ENCODE measurements at places on chromosomes 5 and 9.

DNA sequence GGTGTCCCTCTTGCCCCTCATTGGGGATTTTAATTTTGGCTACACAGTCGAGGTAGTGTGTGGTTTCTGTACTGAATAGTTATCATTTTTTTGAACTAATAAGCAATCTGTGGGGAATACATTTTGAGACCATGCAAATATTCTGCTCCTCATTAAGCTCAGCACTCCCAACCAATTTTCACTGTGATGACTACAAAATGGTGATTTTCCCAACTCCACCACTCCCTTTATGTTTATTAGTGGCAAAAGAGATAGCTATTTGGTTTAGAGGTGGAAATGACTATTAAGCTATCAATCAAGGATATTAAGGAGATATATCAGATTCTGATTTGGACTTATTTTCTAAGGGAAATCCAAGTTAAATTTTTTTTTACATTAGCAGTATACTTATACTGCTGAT, 62.9 kb downstream of the FOCAD start:
- DNase-seq, result no peak

DNA sequence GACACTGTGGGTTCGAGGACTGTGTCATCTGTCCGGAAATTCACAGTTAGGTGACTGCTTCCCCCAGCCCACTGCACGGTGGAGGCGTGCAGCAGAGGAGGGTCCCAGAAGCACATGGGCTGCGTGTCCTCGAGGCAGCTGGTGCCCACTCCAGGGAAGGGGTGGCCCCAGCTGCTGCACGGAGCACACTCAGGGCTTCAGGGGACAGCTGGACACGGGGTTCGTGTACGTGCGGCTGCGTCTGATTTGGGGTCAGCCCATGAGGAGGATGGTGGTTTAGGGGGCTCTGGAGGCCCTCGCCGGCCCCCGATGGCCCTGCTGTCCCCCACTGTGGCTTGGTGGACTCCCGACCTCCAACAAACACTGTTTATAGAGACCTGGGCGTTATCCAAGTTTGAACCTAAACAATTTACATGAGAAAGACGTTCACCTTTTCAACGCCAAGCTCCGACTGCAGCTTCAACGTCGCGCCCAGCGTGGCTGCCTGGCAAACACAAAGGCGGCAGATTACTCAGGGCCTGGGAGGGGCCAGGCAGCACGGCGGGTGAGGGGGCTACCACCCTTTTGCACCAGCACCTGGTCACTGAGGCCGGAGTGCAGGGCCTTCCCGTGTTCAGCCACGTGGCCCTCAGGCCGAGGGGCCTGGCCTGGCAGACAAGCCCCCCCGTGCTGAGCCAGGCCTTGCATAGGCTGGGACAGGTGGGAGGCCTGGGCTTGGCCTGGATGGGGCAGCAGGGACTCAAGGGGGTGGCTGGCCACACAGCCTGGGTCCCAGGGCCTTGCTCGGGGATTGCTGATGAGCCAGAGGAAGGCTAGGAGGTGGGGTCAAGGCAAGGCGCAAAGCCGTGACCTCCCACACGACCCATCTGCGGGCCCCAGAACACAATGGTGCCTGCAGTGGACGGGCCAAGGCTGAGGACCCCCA, 55.2 kb downstream of the EXD3 start:
- DNase-seq, result no peak

DNA sequence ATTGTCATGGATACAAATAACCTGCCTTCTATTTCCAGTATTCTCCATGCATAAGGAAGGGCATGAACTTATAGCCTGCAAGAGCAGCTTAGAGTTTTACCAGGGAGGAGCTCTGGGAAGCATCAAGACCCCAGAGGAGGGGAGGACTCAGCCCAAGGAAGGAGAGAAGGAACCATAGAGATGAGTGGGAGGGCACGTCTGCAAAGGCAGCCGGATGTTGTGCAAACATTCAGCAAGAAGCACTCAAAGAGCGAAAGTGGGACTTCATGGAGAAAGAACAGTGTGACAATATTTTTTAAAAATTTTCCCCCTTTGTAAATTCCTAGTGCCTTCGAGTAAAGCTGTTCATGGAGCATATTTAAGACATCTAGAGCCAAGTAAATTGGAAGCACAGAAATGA, 270.1 kb upstream of the PTGER4 start:
- no peak for DNase-seq

- DNase-seq, result no peak
Observed at GRCh38 chr9:90836411-90837080, 34.9 kb downstream of the SYK start.

DNA sequence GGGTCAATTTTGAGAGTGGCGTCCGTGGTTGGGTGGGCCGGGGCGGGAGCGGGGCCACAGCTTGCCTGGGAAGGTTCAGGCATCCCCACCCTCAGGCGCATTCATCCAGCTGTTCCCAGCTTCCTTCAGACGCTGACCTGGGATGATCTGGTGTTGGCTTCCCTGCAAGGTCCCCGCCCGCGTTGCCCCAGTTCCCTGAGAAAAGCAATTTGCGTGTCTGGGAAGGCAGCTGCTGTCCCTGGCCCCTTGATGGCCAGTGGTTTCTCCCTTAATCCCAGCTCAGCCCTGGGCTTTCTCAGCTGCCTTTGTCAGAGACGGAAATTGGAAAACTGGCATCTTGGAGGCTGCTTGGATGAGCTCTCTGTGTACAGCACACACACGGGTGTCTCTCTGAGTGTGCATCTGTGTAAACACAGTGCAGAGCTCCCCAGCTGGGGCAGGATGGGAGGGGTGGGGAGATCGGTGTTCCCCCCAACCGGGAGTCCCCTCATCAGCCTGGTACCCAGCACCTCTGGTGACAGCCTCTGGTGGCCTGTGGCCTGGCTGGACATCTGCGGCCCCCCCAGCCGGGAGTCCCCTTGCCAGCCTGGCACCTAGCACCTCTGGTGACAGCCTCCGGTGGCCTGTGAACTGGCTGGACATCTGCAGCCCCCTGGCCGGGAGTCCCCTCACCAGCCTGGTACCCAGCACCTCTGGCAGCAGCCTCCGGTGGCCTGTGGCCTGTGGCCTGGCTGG, 94.0 kb downstream of the COL5A1 start:
- DNase-seq, result no peak

DNA sequence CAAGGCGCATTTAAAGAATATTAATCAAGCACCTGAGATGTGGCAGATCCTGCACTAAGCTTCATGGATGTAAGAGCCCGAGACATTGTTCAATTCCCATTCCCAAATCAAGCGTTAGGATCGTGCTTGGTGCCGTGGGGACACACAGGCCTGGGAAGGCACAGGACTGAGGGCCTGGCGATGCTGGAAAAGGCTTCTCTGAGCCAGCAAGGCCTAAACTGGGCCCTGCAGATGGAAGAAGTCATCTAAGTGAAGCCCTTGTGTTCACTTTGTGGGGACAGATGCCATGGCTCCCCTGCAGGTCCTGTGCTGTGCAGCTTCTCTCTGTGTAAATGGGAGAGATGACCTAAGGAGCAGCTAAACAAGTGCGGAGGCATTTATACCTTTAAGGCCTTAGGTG, 83.9 kb downstream of the LIFR start:
- no peak for DNase-seq

Data from NCI-H1417 treated with DMSO at 0.1 percent for 48 hours (cell line).